Brain (organoid and tissue), 16 donors: ENCODE measurements at places on chromosomes 4 and X.

GRCh38 chr4:55358246-55358645 lies 12.2 kb downstream of the SRD5A3 start:
- no peak for DNase-seq

DNA sequence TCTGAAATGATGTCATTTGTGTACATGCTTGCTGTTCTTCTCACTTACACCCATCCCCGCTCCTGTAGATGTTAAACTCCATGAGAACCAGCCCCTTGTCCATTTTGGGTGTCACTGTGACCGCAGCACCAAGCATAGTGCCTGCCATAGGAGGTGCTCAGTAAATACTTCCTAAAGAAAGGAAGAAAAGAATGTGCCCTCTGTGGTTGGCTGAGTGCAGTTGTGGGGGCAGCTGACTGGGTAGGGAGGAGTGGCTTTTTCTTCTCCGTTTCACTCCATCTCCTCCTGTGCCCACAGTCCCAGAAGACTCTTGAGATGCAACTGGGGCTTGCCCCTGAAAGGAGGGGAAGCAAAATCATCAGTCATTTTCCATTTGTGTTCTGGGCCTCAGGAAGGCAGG lies 25.5 kb downstream of the PHEX start:
- DNase-seq: no peak

GRCh38 chr4:36292556-36293188 lies 11.3 kb downstream of the DTHD1 start:
- no peak for DNase-seq

DNA sequence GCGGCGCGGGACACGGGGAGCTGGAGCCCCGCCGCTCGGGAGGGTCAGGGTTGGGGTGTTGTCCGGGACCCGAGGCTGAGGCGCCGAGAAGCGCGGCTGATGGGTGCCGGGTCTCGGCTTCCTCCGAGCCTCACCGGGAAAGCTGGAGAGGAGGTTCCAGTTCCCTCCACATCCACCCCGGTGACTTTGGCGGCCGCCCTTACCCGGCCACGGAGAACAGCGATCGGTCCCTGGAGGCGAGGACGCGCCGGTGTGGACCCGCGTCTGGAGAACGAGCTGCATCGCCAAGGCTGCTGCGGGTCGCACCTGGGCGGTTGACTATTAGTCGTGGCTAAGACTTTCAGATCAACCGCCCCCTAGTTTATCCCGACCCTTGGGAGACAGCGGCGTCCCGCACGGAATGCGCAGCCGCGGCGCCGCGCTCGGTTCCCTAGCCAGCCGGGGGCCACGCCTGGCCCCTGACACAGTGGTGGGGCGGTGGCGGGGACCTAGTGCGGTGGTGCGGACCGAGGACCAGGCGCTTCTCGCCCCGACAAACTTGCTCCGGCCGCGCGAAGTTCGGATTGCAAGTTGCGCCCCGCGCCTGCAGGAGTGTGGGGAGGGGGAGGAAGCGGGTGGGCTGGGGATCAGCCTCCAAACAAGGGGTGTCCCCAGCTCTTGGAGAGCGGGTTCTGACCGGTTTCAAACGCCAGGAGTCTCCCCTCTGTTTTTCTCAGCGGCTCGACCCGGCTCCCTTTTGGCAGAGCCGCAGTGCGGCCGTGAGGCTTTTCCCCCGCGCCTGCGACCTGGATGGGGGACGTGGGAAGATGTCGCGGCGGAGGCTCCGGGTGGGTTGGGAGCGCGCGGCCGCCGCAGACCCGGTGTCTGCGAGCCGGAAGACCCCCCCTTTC lies 568 bp downstream of the FHDC1 start:
- DNase-seq: peak; percentile 45

GRCh38 chr4:8002525-8003309 lies 63.1 kb upstream of the AFAP1 start:
- no peak for DNase-seq
